ENCODE measurements at places on chromosomes 7 and 10.

GRCh38 chr7:40419806-40420205 lies 285.0 kb downstream of the SUGCT start:
- peak; percentile 76 for DNase-seq

DNA sequence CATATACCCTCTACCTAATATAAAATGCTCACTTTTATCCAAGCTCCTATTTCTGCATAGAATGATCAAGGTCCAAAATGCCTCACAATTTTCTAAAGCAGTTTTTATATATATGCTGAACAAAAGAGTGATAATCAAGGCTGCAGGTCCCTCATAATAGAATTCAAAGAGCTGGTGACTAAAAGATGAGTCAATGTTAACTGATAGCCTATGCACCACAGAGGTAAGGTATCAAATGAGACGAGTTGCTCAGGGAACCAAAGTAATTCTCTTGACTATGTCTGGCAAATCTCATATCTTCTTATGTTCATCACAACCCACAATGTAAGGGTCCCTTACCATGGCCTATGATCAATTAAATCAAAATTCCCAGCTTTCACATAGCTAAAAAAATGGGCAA lies 15.2 kb downstream of the PDZD8 start:
- no peak for DNase-seq

DNA sequence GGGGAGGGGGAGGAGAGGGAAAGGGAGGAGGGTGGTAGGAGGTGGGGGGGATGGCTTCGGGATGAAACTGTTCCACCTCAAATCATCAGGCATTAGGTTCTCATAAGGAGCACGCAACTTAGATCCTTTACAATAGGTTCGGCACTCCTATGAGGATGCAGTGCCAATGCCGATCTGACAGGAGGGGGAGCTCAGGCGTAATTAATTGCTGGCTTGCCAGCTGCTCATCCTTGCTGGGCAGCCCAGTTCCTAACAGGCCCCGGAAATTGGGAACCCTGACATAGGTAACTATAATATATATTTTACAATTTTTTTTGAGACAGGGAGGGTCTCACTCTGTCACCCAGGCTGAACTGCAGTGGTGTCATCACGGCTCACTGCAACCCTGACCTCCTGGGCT lies 118.8 kb upstream of the SFMBT2 start:
- DNase-seq, result no peak

DNA sequence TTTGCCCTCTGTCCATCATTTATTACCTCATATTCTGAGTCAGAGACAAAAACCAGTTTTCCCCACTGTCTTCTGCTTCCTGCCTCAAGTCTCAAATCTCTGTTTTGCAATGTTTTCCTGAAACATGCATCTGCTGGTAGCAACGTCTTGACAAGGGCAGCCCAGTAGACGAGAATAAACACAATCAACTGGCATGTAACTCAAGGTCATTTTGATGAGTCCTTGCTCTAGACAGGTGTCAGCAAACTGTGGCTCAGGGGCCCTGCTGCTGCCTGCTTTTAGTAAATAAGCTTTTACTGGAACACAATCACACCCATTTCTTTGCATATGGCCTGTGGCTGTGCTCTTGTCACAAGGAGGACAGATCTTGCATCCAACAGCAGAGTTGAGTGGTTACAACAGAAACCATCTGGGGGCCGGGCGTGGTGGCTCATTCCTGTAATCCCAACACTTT lies 59.8 kb downstream of the ITIH5 start:
- DNase-seq, result no peak

DNA sequence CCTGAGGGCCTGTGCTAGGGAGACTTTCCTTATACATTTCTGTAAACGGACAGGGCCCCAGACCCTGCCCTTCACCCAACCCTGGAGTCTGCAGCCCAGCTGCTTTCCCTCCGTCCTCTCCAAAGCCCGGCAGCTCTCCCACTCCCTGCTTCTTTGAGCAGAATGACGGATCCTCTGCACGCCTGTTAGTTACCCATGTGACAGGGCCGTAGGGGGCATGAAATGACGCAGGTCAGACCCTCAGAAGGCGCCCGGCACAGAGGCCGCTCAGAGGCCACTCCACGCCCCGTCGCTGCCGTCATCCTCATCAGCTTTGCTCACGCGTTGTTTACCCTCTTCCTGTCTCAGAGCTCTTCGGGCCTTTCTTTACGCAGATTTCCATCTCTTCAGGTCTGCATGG lies 60.2 kb upstream of the MKRN1 start:
- DNase-seq, result no peak

- no peak for DNase-seq
These were observed 101.0 kb downstream of the LRMDA start for GRCh38 chr10:75532253-75532924.

Measured in GF-D8 (cell line).